ENCODE measurements at places on chromosomes 6 and 20. TPM values are rescaled to one million over a fixed set of nuclear protein-coding genes. Genes with fewer than 3 reads are reported as not detected.
A peak's percentile ranks its signal among the peaks of the same experiment; 100 is the strongest.

GRCh38 chr20:37316116-37316774 is 26.8 kb downstream of the MANBAL start:
- peaks cover 57% of the 10 kb centered on the region for H3K4me1 ChIP-seq
- peaks cover 5% of the 10 kb centered on the region for H3K36me3 ChIP-seq
- DNase-seq: no peak
- no peak overlapping the region for H3K4me3 ChIP-seq
- H3K27me3 ChIP-seq: no peaks in the 10 kb centered on the region

DNA sequence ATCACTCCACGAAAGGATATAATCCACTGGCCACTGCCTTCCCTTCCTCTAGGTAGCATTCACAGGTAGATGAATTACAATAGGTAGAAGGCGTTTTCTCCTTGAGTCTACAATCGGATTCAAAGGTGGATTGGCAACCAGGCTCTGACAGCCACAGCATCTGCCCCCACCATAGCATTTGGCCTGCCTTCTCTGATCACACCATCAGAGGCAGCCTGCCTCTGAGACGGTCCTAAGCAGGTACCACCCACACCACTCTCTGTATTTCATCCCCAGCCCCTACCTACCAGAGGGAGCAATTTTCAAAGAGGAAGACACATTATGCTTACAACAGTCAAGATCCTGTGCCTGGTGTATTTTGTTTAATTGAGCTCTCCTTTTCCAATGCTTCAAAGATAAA is 210.5 kb upstream of the SPTLC3 start:
- peaks cover 3% of the 10 kb centered on the region for H3K4me1 ChIP-seq
- H3K27me3 ChIP-seq: no peaks in the 10 kb centered on the region
- no peaks in the 10 kb centered on the region for H3K36me3 ChIP-seq
- no peak overlapping the region for H3K4me3 ChIP-seq

- DNase-seq: no peak
- H3K36me3 ChIP-seq: peaks cover 7% of the 10 kb centered on the region
- peaks cover 7% of the 10 kb centered on the region for H3K4me1 ChIP-seq
- H3K4me3 ChIP-seq: no peak overlapping the region
Measured at GRCh38 chr6:144365271-144365670, 80.1 kb downstream of the UTRN start.

DNA sequence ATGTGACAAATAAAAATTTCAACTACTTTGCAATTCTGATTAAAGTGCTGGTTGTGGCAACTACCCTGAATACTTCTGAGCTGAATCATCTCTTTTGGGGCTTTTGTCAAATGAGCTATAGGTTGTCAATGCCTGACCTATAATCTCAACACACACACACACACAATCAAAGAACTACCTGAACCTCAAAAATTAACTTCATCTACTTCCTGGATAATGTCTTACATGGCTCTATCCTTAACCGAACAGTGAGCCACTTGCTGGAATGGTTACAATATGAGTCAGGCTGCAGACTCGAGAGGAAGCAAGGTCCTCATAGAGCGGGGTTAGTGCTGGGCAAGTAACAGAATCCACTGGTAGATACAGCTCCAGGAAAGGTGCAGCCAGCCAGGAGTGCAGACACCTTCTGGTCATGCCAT is 70.6 kb upstream of the DST start:
- no peak for DNase-seq
- H3K36me3 ChIP-seq: peaks cover 3% of the 10 kb centered on the region
- peak overlapping the region; percentile 10 for H3K27ac ChIP-seq
- H3K4me1 ChIP-seq: peaks cover 22% of the 10 kb centered on the region

DNA sequence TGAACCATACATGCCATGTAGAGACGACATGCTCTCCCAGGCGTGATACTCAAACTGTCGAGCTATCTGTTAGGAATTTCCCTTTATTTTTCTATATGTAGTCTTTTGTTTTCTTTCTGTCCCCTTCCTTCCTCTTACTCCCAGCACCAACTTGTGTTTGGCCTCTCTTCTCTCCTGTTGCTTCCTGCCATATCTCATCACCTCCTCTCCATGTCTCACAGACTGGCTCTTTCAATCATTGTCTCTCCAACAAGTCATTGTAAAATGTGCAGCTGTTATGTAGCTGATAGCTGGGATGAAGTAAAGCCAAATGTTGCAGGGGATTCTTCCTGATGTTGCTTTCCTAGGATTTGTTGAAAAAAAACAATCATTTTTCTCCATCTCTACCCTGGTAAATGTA is 234.5 kb downstream of the TMEM242 start:
- H3K4me1 ChIP-seq: peaks cover 23% of the 10 kb centered on the region
- H3K36me3 ChIP-seq: peaks cover 18% of the 10 kb centered on the region
- peak overlapping the region; percentile 64 for H3K27ac ChIP-seq
- H3K27me3 ChIP-seq: no peaks in the 10 kb centered on the region
- no peak overlapping the region for H3K4me3 ChIP-seq

GRCh38 chr6:73083886-73084285 is 141.4 kb downstream of the KHDC1L start:
- H3K4me1 ChIP-seq: peaks cover 24% of the 10 kb centered on the region
- no peak overlapping the region for H3K27ac ChIP-seq
- H3K4me3 ChIP-seq: no peak overlapping the region
- H3K27me3 ChIP-seq: no peaks in the 10 kb centered on the region

GRCh38 chr6:101909366-101909765 is 515.9 kb downstream of the GRIK2 start:
- no peak for DNase-seq
- no peak overlapping the region for H3K4me3 ChIP-seq
- H3K27ac ChIP-seq: no peak overlapping the region
- H3K4me1 ChIP-seq: no peaks in the 10 kb centered on the region
- H3K27me3 ChIP-seq: peaks cover 3% of the 10 kb centered on the region

DNA sequence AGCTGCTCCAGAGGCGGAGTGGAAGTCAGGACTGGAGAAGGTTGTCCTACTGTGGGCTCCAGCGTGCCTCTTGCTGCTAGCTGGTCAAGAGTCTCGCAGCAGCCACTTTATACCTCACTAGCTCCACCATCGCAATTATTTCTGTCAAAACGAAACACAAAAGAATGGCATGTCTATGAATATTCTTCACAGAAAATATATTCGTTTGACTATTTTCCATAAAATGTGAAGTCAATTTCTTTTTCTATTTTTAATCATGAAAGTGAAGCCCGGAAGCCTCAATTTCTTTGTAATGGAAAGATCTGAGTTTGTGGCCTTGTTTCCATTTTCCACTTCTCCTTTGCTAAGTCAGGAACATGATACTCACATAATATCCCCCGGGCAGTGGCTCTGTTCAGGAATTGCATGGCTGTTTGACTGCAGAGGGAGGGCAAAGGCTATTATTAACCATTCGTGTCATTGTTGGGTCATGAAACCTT is 51.7 kb downstream of the DTD1 start:
- DNase-seq: no peak
- H3K4me3 ChIP-seq: no peak overlapping the region
- H3K4me1 ChIP-seq: peaks cover 32% of the 10 kb centered on the region
- H3K36me3 ChIP-seq: peaks cover 3% of the 10 kb centered on the region
- H3K27me3 ChIP-seq: no peaks in the 10 kb centered on the region

DNA sequence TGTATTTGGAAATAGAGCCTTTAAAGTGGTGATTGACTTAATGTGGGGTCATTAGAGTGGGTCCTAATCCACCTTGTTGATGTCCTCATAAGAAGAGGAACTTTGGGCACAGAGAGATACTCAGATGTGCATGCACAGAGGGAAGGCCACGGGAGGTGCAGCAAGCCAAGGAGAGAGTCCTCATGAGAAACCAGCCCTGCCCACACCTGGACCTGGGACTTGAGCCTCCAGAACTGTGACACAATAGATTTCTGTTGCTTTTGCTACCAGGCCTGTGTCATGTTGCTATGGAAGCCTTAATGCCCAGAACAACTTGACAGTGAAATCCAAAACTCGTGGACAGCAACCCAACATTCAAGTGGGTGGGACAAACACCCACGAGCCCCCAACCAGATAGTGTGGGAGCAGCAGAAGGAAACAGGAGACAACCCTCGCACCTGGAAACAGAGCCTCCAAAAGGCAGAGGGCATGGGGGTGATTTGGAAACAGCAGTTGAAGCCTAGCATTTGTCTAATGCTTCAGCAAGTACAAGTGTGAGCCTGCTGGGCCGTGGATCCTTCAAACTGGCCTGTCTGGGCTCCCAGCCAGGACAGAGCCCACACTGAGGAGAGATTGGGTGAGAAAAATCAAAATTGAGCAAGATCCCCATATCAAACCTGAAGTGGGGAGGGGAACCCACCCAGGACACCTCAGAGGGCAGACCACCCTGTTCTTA is 201.0 kb upstream of the CST7 start:
- H3K27ac ChIP-seq: no peak overlapping the region
- H3K4me1 ChIP-seq: no peaks in the 10 kb centered on the region
- H3K36me3 ChIP-seq: no peaks in the 10 kb centered on the region
- no peaks in the 10 kb centered on the region for H3K27me3 ChIP-seq

DNA sequence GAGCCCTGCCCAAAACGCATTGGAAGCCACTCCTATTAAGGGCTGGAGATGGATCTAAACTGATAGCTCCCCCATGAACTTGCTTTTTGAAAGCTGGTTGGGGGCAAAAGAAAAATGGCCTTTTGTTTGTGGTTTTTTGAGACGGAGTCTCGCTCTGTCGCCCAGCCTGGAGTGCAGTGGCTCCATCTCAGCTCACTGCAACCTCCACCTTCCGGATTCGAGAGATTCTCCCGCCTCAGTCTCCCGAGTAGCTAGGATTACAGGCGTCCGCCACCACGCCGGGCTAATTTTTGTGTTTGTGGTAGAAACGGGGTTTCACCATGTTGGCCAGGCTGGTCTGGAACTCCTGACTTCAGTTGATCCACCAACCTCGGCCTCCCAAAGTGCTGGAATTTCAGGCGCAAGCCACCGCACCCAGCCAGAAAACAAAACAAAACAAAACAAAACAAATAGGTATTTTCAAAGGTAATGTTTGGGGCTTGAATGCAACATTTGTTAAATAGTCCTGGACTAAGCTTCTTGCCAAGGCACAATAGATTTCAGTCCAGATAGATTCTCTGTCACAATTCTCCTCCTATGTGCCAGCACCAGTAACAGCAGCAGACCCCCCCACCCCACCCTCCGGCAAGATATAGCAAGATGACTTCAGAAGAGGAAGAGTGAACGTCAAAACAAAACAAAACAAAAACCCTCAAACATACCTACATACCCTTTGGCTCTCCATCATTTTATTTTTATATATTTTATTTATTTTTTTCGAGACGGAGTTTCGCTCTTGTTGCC is 26.5 kb upstream of the ABT1 start:
- H3K4me3 ChIP-seq: no peak overlapping the region
- no peak overlapping the region for H3K27ac ChIP-seq
- no peak for DNase-seq

DNA sequence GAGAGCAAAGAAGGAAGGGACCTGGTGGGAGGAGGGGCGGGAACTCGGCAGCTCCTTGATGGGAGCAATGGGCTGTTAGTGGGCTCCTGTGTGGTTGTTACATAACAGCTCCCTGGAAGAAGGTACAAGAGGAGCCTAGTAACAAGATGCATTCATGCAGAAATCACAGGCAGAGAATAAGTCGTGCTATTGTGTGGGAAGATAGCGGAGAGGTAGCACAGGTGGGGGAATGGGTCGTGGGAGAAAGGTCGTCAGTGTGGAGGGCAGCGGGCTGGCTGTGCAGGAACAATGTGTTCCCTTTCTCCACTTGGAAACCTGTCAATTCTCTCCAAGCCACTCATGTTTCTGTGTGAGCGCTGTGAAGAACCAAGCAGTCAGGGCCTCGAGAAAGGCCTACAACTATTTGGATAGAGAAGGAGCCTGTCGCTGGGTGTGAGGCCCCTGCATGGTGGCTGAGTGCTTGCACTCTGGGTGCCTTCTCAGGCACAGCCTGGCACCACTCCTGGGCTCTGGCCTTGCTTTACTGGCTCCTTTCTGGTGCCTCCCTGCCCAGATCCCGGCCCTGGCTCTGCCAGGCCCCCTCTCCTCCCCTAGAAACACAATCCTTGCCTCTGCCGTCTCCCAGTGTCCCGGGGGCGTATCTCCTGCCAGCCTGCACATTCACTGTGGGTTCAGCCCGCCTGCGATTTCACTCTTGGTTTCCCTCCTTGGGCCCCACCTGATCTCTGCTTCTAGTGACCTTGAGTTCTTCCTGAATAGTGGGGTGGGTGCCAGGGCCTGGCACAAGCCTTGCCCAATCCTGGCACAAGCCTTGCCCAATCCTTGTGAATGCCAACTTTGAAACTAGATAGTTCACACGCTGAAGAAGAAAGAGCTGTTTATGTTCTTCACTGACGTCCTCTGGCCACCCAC is 7.4 kb upstream of the FGD2 start:
- no peak for DNase-seq
- H3K27me3 ChIP-seq: peaks cover 16% of the 10 kb centered on the region
- peak overlapping the region; percentile 17 for H3K27ac ChIP-seq
- peaks cover 2% of the 10 kb centered on the region for H3K4me1 ChIP-seq
- H3K4me3 ChIP-seq: no peak overlapping the region

DNA sequence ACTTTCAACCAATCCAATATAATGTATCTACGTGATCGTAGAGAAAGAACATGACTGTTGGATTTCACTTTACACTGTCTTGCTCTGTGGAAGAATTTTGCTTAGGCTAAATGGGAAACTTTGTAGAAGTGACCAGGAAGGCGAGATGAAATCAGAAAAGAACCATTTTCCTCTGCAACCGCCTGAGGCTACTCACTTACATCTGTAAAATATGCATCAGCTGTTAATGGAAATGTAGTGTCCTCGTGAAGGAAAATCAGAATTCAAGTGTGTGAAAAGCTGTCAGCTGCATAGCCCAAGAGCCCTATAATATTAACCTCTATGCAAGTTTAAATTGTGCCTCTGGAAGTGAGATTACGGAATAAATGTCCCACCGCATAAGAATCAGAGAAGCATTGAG is 277.9 kb downstream of the C6orf118 start:
- no peak overlapping the region for H3K27ac ChIP-seq
- no peak for DNase-seq
- peaks cover 2% of the 10 kb centered on the region for H3K27me3 ChIP-seq
- no peaks in the 10 kb centered on the region for H3K4me1 ChIP-seq
- no peak overlapping the region for H3K4me3 ChIP-seq
- no peaks in the 10 kb centered on the region for H3K36me3 ChIP-seq

DNA sequence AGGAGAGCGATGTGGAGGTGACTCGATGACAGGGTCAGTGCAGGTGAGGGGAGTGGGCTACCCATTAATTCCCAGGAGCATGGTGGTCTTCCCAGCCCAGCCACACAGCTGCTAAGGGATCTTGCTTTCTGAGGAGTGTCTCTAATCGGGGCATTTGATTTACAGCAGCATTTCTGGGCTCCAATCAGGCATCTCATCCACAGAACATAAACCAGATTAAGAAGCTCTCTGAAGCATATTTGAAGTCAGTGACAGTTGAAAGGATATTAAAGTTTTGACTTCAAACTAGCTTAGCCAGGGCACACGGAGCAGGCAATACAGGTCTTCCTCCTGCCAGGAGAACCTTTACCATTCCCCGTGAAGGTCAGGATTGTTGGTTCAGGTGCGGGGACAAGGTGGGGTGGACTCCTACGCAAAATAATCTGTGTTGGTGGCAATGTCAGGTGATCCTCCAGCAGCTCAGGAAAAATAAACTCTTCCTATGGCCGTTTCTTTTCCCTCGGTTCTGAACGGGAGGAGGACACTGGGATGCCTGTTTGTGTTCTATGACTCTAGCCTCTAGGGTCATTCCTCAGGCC is 39.9 kb upstream of the ZNF831 start:
- no peak overlapping the region for H3K4me3 ChIP-seq
- no peaks in the 10 kb centered on the region for H3K4me1 ChIP-seq
- H3K27me3 ChIP-seq: peaks cover 45% of the 10 kb centered on the region
- no peak for DNase-seq
- no peaks in the 10 kb centered on the region for H3K36me3 ChIP-seq
- H3K27ac ChIP-seq: no peak overlapping the region

GRCh38 chr6:80174900-80175572 is 68.6 kb downstream of the BCKDHB start:
- H3K27ac ChIP-seq: no peak overlapping the region
- DNase-seq: no peak
- H3K27me3 ChIP-seq: no peaks in the 10 kb centered on the region
- no peak overlapping the region for H3K4me3 ChIP-seq
- H3K4me1 ChIP-seq: no peaks in the 10 kb centered on the region

The JPH2 gene
- total RNA-seq: 4.2 TPM

The PTCHD4 gene
- total RNA-seq: 8.5 TPM

The MCCD1 gene
- not detected for total RNA-seq
